ENCODE measurements at places on chromosomes 11 and 22.

- DNase-seq: no peak
Measured at GRCh38 chr22:20825624-20826023, 33.0 kb downstream of the PI4KA start.

DNA sequence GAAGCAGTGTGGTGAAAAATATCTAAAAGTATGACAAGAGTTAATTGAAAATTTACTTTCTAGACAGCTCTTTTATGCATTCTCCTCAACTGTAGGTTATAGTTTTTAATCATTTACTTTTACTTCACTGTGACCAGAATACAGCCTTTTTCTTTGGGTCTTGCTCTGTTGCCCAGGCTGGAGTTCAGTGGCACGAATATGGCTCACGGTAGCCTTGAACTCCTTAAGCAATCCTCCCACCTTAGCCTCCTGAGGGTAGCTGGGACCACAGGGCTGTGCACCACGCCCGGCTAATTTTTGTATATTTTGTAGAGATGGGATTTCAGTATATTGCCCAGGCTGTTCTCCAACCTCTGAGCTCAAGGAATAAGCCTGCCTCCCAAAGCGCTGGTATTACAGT is 5.3 kb downstream of the SC5D start:
- DNase-seq: no peak

GRCh38 chr22:30602049-30602448 is 4.9 kb upstream of the TCN2 start:
- DNase-seq: no peak

DNA sequence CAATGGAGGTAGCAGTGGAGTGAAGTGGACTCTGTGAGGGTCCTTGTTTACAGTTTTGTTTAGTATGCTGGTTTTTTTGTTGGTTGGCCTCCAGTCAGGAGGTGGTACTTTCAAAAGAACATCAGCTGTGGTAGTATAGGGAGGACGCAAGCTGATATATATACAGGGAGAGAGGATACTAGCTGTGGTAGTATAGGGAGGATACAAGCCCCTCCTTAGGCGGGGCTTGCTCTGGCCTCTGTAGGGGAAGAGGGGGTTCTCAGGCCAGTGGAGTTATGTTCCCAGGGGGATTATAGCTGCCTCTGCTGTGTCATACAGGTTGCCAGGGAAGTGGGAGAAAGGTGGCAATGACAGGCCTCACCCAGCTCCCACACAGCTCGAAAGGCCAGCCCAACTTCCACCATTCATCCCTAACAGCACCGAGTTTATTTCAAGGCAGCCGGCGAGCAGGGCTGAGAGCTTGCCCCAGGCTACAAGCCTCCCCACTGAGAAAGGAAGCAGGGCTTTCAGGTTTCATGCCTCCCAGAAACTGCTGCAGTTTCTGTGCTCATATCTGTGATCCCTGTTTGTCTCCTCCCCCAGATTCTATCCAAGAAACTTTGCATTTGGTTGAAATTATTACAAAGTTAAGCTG is 10.4 kb downstream of the OR52E6 start:
- DNase-seq: no peak

DNA sequence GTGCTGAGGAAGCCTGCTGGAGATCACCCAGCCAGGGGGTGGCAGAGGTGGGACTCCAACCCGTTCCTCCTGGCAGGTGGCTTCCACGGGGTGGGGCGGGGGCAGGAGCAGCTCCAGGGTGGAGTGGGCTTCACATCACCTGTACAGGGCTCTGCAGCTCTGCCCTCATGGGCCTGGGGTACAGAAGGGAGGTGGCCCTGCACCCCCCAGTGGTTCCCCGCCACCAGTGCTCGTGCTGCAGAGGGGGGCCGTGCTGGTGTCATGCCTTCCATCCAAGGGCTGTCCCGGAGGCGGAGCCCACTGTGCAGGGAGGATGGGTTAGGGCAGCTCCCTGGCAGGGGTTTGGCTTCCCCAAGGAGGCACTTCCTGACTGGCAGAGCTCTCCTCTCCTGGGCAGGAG is 76.4 kb upstream of the SHISAL1 start:
- no peak for DNase-seq

DNA sequence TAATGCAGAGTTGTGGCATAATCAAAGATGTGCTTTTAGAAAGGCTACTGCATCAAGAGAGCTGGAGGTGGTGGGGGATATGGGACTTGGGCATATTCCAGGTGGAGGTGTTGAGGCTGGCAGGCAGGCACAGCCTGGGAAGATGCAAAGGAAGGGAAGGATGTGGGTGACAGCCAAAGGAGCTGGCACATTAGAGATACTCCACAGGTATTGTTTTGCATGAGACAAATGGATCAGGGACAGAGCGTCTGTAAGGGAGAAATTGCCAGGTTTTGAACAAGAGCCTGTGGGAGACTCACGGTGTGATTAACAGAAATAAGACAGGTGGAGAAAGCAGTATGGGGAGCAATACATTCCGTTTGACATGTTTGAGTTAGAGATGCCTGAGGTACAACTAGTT is 263.7 kb downstream of the NELL1 start:
- no peak for DNase-seq

DNA sequence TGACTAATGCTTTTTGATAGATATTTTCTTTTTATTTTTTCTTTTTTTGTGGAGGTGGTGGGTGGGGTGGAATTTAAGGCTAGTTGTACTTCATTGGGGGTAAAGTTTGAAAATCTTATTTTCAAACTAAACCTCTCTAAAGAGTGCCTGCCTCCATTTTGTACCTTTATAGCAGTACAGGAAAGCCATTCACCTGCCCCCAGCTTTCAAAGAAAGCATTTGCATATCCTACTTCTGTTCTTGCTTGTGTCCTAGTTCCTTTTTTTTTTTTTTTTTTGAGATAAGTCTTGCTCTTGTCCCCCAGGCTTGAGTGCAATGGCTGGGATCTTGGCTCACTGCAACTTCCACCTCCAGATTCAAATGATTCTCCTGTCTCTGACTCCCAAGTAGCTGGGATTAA is 766.2 kb upstream of the LRRC4C start:
- DNase-seq: no peak
